DND-41 (cell line): ENCODE measurements at places on chromosomes 1 and 21.

- H3K4me3 ChIP-seq, result no peak overlapping the region
- no peaks in the 10 kb centered on the region for H3K36me3 ChIP-seq
- H3K27me3 ChIP-seq, result no peaks in the 10 kb centered on the region
Measured at GRCh38 chr21:32712043-32712442, 15.8 kb downstream of the SYNJ1 start.

DNA sequence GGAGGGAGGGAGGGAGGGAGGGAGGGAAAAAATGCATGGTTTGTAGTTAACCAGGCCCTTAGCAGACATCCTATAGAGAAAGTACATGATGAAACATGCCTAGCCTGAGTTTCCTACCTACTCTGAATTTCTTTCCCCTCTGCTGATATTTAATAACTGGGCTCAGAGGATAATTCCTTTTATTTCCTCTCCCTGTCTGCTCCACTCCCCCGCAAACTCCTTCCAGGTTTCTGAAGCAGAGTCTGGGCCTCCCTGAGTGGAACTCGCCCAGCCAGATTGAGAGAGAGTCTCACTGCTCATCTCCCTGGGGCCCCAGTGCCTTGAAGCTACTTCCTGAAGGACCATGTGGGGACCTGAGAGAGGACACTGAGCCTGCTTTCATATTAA is 111.9 kb upstream of the SLC44A3 start:
- H3K36me3 ChIP-seq, result no peaks in the 10 kb centered on the region
- DNase-seq, result no peak
- no peak overlapping the region for H3K4me3 ChIP-seq
- H3K27ac ChIP-seq, result no peak overlapping the region
- no peaks in the 10 kb centered on the region for H3K27me3 ChIP-seq

GRCh38 chr1:57137980-57138379 is 172.2 kb upstream of the C8B start:
- H3K27me3 ChIP-seq, result no peaks in the 10 kb centered on the region
- H3K4me1 ChIP-seq, result no peaks in the 10 kb centered on the region
- no peak for DNase-seq
- H3K36me3 ChIP-seq, result no peaks in the 10 kb centered on the region
- H3K4me3 ChIP-seq, result no peak overlapping the region

DNA sequence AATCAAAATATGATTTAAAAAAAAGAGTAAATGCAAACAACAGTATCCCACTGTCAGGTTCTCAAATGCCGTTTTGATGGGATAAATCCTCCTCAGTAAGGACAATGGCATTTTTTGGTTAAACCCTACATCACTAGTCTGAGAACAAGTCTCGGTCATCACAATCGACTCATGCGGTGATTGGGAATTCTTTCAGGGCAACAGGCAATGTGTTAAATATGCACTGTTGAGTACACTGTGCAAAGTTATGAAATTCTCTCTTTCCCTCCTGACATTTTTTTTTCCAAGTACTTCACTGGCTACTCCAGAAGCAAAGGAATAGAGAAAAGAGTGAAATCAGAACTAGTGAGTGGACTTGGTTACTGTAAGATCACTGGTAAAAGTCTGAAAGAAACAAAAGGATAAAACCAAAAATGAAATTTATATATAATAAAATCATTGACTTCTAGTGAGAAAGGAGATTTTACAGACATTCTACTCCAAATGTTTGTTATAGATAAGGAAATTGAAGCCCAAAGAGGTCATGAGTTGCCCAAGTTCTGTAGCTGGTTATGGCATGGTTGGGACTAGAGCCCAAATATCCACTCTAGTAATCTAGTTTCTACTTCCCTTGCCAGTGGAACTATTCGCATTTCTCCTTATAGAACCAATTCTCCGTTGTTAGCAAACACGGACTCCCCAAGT is 111.3 kb downstream of the TGFBR3 start:
- H3K4me3 ChIP-seq, result no peak overlapping the region
- no peak for DNase-seq
- no peaks in the 10 kb centered on the region for H3K36me3 ChIP-seq
- H3K27me3 ChIP-seq, result peaks cover 3% of the 10 kb centered on the region
- H3K4me1 ChIP-seq, result no peaks in the 10 kb centered on the region

- H3K27ac ChIP-seq, result no peak overlapping the region
- no peaks in the 10 kb centered on the region for H3K4me1 ChIP-seq
- no peaks in the 10 kb centered on the region for H3K27me3 ChIP-seq
- no peaks in the 10 kb centered on the region for H3K36me3 ChIP-seq
Measured at GRCh38 chr1:234661317-234661928, 51.4 kb upstream of the IRF2BP2 start.

- no peaks in the 10 kb centered on the region for H3K36me3 ChIP-seq
- no peak overlapping the region for H3K27ac ChIP-seq
- no peak overlapping the region for H3K4me3 ChIP-seq
- DNase-seq, result no peak
Measured at GRCh38 chr1:48864913-48865312, 88.2 kb upstream of the BEND5 start.

DNA sequence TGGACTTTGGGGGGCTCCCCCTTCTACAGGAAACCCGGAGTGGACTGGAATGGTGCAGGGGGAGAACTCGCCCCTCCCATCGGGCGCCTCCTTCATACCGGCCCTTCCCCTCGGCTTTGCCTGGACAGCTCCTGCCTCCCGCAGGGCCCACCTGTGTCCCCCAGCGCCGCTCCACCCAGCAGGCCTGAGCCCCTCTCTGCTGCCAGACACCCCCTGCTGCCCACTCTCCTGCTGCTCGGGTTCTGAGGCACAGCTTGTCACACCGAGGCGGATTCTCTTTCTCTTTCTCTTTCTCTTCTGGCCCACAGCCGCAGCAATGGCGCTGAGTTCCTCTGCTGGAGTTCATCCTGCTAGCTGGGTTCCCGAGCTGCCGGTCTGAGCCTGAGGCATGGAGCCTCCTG is at the start of gene TNFRSF14:
TNFRSF14 (plus strand) TSS at position 95 of the 401 bp plus-strand sequence; CDS start at position 389, 294 bp downstream.
- H3K36me3 ChIP-seq, result no peaks in the 10 kb centered on the region
- peaks cover 31% of the 10 kb centered on the region for H3K4me1 ChIP-seq
- peak within 1 kb of the TSS; percentile 90 for H3K27ac ChIP-seq
- peak; percentile 88 for DNase-seq

- no peak for DNase-seq
- no peak overlapping the region for H3K27ac ChIP-seq
- H3K36me3 ChIP-seq, result no peaks in the 10 kb centered on the region
- H3K4me1 ChIP-seq, result no peaks in the 10 kb centered on the region
- H3K27me3 ChIP-seq, result no peaks in the 10 kb centered on the region
- H3K4me3 ChIP-seq, result no peak overlapping the region
Measured at GRCh38 chr1:28317014-28317413, 11.8 kb upstream of the MED18 start.
